DMS79 treated with DMSO at 0.1 percent for 48 hours (cell line): ENCODE measurements at places on chromosomes 2 and 18.

GRCh38 chr2:57370882-57371585 is 675.6 kb upstream of the VRK2 start:
- no peak for DNase-seq

- DNase-seq, result peak; percentile 95
Measured at GRCh38 chr2:200259577-200259957, 46.9 kb upstream of the SPATS2L start.

GRCh38 chr2:56185101-56185581 is 1.4 kb downstream of the CCDC85A start:
- DNase-seq, result no peak

DNA sequence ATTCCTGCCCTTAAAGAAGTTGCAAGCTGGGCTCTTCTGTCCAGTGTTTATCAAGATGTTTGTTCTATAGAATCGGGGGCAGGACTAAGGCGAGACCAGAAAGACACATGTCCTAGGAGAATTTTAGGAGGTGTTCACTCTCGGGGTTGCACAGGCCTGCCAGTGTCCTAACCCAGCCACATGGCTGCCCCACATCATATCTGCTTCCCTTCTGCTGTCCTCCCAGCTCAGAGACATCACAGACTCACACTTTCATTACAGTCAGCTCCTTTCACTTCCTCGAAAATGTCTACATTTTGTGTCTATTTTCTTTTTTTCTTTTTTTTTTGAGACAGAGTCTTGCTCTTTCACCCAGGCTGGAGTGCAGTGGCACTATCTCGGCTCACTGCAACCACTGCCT is 10.7 kb upstream of the MRO start:
- DNase-seq, result no peak
